NCI-H226 (cell line): ENCODE measurements at places on chromosomes 2 and 18.

DNA sequence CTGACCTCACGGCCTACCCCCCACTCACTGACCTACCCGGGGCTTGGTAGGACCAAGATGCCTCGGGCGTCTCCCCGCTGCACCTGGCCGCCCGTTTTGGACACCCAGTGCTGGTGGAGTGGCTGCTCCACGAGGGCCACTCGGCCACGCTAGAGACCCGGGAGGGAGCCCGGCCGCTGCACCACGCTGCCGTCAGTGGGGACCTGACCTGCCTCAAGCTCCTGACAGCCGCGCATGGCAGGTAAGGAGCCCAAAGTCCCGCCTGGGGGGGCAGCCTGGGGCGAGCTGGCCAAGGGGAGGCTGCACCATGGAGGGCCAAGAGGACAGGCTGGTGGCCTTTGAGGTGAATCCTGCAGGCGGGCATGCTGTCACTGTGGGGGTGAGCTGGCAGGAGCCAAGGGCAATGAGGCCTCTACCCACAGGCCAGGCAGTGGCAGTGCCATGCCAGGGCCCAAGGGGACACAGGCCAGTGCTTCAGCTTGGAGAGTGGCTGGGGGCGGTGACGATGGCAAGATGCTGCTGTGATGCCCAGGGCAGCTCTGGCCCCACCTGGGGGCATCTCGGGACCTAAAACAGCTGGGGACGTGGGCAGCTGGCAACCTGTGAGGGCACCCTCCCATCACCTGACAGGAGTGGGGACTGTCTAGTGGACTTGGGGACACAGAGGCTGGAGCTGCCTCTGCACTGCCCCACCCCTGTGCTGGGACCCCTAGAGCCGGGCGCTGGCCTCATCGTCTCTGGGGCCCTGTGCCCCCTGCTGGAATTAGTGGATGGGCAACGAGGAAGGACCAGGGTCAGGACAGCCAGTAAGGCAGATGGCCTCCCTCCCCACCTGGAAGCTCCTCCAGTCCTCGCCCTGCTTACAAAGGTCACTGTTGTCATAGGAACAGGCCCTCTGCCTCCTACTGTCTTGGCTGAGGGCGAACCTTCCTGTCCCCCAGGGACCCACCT lies 2.0 kb downstream of the ESPNL start:
- DNase-seq: no peak

DNA sequence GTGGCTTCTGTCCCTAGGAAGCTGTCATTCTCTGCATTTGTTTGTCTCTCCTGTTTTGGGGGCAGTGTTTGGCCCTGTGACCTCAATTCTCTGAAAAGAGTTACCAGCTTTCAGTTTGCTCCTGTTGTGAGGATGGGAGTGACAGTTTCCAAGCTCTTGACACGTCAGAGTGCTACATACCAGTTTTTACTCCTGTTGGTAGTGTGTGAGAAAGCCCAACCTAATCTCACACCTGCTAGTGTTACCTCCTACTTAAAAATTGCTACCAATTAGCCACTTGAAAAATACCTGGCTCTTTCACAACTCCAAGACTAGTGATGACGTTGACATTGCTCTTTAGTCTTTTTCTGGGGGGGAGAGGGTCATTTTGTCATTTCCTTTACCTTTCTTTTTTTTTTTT lies 14.1 kb downstream of the SKA1 start:
- DNase-seq: no peak

- peak; percentile 51 for DNase-seq
Measured at GRCh38 chr2:41326851-41327250, 721.0 kb upstream of the PKDCC start.

DNA sequence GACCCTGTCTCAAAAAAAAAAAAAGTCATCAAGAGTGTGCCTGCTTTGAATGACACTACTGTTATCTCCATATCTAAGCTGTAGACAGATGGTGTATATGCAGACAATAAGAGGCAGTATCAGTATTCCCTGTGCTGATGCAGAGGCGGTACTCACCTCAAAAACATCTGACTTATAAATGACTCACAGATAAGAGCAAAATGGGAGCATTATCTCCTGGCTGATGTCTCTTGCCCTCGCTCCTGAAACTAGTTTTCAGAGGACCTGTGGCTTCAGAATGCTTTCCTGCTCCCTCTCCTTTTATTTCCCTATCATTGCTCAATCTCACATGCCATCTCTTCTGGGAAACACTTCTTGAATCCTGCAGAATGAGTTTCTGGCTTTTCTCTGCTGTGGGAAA lies 289.6 kb downstream of the PTPRM start:
- peak; percentile 88 for DNase-seq

DNA sequence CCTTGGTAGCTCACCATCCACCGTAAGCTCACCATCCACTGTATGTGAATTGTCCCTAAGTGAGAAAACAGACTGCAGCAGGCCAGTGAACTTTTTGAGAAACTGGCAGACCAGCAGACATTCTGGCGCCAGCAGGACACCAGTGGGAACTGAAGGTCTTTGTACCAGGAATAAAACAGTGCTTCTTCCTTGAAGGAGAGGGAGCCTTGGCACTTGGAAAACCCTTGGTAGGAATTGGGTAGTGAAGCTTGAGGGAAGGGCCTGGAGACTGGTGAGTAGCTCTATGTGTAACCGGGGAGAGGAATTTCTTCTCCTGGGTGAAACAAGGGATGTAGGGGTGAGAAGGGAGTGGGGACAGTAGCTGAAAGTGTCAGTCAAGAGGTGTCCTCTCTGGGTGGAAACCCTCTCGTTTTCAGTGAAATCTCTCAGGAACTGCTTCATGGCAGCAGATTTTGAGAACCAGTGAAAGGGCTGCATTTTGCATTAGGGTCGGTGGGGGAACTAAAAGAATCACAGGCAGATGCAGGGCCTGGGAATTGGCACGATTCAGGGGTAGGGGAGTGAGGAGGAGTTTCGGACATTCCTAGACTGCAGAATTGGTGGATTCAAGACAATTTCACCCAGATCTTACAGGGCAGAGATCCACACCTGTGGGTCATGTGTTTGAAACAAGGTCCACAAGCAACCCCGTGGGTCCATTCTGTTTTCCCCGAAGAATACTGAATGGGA lies 131.5 kb upstream of the DLX2 start:
- no peak for DNase-seq

DNA sequence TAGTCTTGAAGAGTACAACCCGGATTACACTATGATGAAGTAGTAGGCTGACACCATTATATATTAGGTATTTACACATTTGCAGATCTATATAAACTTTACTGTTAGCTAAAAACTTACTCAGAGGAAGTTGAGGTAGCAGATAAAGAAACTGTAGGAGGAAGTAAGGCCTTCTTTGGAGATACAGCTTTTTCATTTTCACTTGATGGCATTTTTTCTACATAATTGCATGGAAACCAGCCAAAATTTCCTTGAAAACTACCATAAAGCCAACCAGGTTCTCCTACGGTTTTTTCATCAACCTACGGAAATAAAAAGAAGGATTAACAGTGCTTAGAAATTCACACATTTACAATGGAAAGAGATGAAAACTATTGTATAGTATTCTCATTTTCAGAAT lies 86.6 kb downstream of the FAM228A start:
- DNase-seq: no peak

DNA sequence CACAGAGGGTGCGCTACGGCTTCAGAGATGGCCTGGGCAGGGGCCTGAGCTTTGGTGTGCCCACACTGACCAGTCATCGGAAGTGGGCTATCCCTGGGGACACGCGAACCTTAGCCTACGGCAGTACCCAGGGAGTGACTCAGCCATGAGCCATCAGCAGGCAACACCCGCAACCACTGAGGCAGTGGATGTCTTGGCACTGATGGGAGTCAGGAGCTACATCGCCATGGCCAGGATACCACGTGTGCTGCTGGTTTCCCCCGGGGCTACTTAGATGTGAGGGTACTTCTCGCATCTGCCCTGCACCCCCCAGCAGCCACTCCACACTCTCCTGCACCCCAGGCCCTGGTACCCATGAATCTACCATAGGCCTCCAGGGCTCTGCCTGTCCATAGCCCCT lies 12.8 kb upstream of the HPCAL1 start:
- DNase-seq: peak; percentile 48

DNA sequence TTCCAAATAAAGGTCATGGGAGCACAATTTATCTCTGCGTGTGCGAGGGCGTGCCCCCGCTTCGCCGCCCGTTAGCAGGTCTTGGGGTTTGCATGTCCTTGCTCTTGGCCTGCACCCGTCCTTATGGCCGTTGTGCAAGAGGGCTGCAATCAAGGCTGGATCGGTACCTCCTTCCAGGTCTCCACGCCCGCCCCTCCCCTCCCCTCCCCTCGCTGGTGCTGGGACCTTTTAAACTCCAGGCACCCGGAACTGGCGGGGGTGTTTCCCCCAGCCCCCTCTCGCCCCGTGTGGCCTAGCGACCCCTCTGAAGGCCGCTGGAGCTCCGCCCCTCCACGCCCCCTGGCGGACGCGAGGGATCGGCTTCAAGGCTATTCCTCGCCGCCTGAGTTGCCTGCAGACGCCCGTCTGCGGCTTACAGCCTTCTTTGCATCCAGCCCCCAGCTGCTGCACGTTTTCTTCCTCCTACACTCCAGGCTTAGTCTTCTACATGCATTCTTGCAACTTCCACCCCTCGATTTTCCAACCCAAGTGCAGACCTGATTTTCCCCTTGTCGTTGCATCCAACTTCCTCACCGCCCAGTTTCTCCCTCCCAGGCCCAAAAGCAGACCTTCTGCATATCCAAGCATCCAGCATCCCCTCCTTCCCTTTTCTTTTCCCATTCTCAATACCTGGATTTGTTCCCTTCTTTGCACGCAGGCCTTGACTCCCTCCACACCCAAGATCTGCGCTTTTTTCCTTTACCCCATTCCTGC lies 577 bp downstream of the IDH1 start:
- DNase-seq: peak; percentile 21

DNA sequence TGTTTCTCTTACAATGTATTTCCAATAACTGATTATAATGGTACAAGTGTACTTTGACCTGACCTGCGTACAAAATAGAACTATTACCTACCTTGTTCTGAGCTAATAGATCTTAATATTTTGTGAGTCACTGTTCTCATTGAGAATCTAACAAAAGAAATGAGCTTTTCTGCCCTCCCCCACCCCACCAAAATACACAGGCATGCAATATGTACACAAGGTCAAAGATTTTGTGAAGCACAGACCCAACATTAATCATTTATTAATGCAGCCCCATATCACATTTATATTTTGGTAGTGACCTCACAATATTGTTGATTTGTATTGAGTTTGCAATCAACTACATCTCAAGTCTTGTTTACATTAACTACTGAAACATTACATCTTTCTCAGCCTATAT lies 86.5 kb downstream of the CDH20 start:
- no peak for DNase-seq

DNA sequence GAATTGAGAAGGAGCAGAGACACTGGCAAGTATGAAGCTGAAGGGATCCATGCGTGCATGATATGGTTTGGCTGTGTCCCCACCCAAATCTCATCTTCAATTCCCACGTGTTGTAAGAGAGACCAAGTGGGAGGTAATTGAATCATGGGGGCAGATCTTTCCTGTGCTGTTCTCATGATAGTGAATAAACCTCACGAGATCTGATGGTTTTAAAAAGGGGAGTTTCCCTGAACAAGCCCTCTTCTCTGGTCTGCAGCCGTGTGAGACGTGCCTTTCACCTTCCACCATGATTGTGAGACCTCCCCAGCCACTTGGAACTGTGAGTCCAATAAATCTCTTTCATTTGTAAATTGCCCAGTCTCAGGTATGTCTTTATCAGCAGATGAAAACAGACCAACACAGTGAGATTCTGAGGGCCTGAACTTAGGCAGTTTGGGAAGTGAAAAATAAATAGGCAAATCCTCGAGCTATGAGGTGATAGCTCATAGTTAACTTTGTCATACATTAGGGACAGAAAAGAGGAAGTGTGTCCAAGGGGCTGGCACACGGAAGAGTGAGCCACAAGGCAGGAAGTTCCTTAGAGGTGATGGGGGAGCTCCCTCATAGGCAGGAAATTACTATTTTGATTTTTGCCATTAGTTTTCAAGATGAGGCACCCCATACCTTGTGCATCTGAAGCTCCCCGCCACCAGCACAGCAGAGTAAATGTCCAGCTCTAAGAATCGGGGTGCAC lies 658.8 kb upstream of the ID2 start:
- no peak for DNase-seq

GRCh38 chr2:168635065-168635577 lies 167.3 kb upstream of the NOSTRIN start:
- no peak for DNase-seq

DNA sequence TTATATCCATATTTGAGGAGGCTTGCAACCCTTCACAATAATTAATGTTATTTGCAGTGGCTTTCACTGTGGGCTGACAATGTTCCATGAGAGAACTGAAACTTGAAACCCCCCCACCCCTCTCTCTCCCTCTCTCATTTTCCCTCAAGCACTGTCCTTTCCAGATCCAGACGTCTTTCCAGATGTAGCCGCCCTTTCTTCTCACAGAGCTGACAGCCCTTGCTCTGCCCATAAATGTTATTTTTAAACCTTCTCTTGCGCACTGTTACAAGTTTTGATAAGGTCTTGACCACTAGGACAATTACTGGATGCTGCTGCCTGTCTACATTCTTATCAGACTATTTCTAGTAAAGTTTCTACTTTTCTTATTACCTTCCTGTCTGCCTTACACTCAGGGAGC lies 91.4 kb upstream of the LINC00305 start:
- DNase-seq: no peak

GRCh38 chr2:237261327-237261726 lies 152.6 kb downstream of the COL6A3 start:
- DNase-seq: no peak

DNA sequence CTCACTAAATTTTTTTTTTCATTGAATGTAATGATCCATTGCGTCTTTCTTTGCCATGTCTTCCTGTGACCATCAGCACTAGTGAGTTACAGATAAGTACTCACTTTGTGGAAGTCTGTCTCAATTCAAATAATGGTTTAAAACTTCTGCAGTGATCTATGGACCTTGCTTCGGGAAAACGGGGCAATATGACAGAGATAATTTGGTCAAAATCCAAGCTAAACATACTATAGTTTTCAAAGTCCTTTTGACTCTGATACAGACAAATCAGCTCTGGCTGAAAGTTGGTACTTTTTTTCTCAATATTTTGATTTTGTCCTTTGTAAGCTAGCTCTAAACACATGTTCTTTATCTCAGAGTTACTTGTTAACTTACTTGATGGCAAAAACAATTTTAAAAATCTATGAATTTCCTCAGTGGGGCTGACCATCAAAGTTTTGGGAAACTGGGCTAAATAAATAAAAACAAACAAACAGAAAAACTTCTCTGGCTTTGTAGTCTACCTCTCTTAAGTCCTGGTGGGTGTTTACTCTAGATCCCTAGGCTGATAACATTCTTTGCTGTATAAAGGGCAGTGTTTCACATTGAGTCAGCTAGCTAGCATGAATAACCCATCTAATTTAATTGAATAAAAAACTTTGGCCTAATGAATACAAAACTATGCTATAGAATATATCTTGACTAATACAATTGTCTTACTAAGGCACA lies 327.6 kb downstream of the RDH14 start:
- no peak for DNase-seq

GRCh38 chr2:47069628-47070154 lies 85.4 kb downstream of the STPG4 start:
- DNase-seq: peak; percentile 79
